Spinal cord (tissue), 10 donors: ENCODE measurements at places on chromosomes 6 and 20.

GRCh38 chr20:63475209-63475608 lies 2.8 kb upstream of the KCNQ2 start:
- DNase-seq = no peak

DNA sequence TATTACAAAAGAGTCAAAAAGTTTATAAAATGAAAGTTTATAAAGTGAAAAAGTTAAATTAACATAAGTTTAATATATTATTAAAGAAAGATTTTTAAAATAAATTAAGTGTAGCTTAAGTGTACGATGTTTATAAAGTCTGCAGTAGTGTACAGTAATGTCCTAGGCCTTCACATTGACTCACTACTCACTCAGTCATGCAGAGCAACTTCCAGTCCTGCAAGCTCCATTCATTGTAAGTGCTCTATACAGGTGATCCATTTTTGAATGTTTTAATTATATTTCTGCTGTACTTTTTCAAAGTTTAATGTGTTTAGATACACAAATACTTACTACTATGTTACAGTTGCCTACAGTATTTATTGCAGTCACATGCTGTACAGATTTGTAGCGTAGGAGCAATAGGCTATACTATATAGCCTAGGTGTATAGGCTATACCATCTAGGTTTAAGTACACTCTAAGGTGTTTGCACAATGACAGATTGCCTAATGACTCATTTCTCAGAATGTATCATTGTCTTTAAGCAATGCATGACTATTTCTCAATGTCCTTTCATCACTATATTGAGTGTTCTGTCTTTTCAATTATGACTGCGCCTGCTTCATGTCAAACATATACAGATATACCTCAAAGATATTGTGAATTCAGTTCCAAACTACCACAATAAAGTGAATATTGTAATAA lies 1110.3 kb upstream of the MAP3K7 start:
- DNase-seq = no peak

DNA sequence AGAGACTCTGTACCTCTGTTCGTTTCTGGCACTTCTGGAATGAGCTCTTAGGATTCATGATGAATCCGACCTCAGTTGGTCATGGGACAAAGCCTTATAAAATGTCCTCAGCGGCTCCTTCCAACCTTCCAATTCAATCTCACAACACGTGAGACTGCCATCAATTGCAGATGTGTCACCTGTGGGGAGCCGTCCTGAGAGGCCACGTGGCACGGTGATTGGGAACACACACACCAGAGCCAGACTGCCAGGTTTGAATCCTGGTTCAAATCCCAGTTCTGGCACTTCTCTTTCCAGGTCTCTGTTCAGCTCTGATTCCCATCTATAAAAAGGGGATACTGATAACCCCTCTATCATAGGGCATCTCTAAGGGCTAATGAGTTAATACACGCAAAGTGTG lies 124.5 kb downstream of the ANKRD60 start:
- no peak for DNase-seq

DNA sequence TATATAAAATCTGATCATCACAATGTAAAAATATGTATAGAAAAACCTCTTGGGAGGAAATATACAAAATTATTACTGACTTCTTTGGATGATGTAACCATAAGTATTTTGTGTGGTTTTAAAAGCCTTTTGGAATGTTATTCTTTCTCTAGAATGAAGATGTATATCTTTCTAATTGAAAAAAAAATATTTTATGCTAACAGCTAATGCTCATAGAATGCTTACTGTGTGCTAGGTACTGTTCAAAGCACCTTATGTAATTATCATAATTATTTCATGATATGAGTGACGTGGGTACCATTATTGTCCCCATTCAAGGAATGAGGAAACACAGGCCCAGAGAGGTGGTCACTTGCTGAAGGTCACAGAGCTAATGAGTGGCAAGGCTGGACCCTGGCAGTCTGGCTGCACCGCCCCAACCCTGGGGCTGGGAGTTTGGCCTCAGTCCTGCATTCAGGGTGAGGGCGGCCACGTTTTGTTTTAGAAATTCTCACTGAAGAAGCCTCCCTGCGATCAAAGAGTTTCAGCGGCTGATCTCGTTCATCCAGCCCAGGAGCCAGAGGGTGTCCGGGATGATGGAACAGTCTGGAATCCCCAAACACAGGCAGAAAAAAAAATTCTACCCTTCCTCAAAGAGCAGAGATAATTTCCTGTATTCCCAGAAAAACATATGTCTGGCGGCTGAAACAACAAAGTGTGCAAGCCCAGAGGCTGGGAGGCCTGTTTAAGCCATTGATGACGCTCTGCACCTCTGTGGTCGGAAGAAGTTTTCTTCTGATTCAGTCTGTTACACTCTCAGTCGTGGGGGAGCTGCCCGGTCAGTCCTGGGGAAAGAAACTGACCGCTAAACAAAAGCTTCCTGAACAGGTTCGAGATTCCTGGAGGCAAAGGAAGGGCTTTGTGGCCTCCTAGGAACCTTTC lies 37.3 kb downstream of the TFEB start:
- DNase-seq = peak; percentile 65

- no peak for DNase-seq
Measured at GRCh38 chr20:36875702-36876472, at the start of gene TLDC2. Gene TLDC2, plus strand, starts transcription at chr20:36876138. Its CDS starts 37 bp downstream, at chr20:36876175.

- no peak for DNase-seq
Measured at GRCh38 chr6:72561629-72562028, 60.2 kb upstream of the KCNQ5 start.

- DNase-seq = no peak
Measured at GRCh38 chr20:48607544-48607865, 220.3 kb downstream of the PREX1 start.

DNA sequence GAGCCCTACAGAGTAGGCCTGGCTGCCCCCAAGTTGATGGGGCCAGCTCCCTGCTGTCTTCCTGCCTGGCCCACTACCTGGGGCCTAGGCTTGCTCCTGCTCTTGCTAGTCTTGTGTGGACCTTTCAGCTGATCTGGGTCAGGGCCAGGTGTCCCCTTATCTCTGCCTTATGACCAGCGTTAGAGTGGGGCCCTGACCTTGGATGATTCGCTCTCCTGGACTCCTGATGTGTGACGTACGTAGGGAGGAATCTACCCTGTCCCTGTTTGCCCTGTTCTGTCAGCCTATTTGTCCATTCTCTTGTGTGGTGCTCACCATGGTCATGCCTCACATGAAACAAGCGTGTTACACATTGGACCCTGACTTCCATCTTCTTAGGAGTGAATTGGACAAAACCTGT lies 571.8 kb downstream of the QKI start:
- DNase-seq = no peak

GRCh38 chr20:43432498-43432897 lies 25.2 kb upstream of the SRSF6 start:
- DNase-seq = no peak

- DNase-seq = no peak
Measured at GRCh38 chr20:37378420-37378784, 32.5 kb downstream of the SRC start.

DNA sequence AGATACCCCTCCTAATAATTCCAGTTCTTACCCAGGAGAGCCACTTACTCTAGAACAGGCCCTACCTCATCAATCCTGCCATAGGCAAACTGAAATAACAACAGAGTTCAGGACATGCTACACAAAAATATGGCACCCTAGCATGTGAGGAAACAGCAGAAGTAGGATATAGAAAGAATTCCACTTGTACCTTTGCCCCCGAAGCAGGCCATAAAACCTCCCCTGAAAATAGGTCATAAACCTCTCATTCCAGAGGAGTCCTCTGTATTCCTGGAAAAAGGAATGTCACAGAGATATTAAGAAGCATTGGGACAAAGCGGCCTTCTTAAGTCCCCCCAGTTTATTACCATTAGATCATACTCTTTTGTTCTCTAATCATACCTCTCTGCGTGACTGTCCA lies 504.3 kb upstream of the MARCKS start:
- no peak for DNase-seq

- peak; percentile 64 for DNase-seq
Measured at GRCh38 chr20:62352402-62353288, 14.5 kb downstream of the LAMA5 start.

GRCh38 chr6:163485388-163485851 lies 70.9 kb downstream of the QKI start:
- no peak for DNase-seq

DNA sequence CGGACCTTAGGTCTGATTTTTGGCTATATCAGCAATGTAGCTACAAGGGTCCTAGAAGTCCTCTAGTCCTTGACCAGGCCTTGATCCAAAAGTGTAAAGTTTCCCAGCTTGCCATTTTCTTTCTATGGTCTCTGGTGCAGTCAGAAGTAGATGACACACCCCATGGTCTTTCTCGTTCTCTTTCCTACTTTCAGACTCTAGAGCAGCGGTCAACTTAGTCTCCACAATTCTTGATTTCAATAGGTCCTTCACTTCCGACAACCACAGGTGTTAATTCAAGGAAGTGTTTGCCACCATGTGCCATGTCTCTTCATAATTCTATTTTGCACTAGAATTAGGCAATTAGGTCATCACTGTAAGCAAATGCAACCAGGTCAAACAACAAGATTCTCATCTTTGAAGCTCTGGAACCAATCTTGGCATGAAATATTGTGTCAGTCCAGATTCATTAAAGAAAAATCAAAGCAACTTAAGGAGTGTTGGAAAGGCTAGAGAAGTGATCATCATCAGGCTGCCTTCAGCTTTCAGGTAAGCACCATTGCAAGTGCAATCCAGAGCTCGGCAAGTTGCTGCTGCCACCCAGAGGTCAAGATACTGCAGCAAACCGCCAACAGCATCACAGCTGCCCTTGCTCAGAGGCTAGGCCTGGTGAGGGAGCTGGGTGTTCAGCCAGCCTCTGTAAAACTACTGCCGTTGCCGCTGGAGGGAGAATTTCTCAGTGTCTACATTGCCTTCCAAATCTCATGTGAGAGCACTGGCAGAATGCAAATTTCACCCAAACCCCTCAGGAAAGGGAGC lies 5.6 kb upstream of the SYNE1 start:
- no peak for DNase-seq

- no peak for DNase-seq
Measured at GRCh38 chr6:52937908-52938307, 28.4 kb upstream of the GSTA3 start.

DNA sequence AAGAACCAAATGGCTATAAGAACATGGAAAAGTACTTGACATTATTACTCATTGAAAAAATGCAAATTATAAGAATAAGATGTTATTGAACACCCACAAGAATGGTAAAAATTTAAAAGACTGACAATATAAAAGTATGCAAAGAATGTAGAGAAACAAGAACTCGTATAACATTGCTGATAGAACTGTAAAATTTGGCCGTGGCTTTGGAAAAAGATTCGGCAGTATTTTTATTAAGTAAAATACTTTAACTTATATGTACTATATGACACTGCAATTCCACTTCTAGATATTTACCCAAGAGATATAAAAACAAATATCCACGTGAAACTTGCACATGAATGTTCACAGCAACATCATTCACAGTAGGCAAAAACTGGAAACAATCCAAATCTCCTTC lies 239.2 kb downstream of the TPBG start:
- no peak for DNase-seq

GRCh38 chr20:8492173-8492572 lies 360.1 kb downstream of the PLCB1 start:
- no peak for DNase-seq

DNA sequence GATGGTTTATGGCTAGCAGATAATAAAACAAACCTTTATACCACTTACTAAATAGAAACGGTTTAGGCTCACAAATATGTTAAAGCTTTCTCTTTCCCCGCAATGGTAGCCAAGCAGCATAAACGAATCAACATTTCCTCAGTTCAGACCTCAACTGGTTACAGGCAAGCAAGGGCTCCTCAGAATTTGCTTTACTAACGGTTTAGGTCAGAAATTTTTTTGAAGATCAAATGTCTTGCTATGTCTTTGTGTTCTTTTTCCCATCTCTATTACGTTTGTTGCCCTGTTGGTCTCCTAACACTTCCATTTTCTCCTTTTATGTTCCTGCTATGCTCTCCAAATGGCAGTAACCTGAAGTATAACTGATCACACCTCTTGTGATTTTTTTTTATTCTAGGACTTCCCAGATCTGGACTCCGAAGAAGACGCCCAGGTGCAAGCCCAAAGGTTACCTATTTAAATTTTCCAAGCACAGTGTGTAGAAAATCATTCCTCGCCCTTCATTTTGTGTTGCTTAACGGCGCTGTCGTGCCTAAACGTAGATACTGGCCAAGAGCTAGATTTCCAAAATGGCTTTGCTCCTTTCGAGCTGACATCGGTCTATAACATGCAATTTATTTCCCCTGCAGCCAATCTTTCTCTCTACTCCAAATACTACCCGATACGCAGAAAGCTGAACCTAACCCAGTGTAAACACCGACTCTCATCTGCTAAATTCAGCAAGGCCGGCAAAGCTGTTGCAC lies 717 bp upstream of the ASF1A start:
- peak; percentile 68 for DNase-seq

DNA sequence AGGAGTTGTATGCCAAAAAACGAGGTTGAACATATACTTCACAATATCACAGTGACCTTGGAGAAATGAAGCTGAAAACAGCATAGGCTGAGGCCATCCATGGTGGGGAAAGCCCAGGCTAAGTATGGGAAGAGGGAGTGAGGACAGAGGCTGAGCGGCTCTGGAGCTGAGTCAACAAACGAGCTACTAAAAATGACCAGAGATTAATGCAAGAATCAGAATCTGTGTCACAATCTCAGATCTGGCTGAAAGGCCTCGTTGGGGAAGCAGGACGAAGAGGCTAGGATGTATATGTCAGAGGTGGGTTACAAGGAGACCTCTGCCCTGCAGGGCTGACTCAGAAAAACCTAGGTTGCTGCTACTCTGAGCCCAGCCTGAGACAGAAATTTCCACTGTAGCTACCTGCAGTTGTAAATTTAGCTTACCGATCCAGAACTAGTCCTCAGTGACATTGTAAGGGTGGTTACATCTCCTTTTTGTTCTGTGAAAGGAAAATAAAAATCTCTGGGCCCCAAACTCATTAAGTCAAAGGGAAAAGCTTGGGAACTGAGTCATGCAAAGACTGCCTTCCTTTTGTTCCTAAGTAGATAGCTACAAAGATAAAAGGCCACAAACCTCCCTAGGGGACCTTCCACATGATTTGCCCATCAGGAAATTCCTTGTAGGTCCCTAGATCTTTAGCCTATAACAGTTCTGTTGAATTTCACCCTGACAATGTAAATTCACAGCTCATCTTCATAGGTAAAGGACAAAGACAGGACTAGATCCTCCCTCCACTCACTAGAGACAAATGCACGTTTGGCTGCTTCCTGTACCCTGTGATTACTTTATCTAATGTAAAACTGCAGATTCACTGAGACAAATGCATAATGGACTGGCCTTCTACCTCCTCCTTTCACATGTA lies 8.5 kb upstream of the TUBB2A start:
- DNase-seq = no peak

GRCh38 chr6:90146921-90147649 lies 149.6 kb downstream of the BACH2 start:
- no peak for DNase-seq

DNA sequence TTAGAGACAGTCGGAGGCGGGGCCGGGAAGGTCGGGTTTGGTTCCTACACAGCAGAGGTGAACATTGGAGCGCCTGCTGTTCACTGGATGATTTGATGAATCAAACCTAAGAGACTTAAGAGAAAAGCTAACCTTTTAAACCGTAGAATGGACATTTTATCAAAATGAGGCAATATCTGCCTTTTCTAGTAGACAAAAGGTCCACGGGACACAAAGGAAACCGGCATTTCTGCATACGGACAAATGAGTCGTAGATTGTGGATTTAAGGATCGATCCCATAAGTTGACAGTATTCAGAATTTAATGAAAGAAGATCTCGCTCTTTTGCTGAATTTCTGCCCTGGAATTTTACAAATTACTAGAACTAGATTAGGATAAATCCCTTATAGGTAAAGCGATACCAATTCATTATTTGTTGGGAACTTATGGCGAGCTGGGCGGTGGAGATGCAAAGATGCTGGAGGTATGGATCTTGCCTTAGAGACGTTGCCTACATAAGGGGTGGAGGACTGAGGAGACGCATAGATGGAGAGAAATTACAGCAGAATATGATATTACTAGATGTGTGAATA lies 400 bp downstream of the PAK1IP1 start:
- DNase-seq = no peak
